ENCODE measurements at places on chromosomes 1 and 21.
A peak's percentile ranks its signal among the peaks of the same experiment; 100 is the strongest.

DNA sequence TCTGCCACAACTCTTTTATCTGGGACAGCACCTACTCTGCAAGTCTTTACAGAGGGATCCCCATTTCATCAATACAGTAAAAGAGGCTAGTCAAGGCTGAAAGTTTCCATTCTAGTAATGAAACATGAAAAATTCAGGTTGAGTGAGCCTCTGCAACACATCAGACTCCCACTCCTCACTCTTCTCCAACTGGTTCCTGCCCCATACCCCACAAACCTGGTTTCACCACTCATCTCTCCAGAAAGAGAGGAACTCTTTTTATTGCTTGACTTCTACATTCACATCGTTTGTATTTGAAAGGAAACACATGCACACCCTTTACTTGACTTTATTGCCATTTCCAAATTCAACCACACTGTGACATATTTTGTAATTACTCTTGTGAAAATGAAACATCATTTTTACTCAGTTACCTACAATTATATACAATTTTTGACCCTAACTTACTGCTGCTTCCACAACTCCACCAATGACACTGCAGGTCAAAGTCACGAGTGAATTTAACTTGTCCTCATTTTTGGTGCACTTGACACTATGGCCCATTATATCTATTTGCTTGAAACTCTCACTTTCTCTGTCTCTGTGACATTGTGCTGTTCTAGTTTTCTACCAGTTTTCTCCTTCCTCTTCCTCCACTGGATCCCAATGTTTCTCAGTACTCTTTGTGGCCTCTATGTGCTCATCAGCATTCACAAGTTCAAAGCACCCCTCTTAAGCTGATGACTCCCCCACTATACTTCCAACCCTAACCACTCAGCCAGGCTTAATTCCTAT is 8.0 kb downstream of the STX6 start:
- DNase-seq: no peak

- peak; percentile 55 for DNase-seq
Measured at GRCh38 chr21:42107881-42108553, 36.9 kb downstream of the UMODL1 start.

GRCh38 chr21:32508558-32508957 is 76.8 kb downstream of the TCP10L start:
- no peak for DNase-seq

DNA sequence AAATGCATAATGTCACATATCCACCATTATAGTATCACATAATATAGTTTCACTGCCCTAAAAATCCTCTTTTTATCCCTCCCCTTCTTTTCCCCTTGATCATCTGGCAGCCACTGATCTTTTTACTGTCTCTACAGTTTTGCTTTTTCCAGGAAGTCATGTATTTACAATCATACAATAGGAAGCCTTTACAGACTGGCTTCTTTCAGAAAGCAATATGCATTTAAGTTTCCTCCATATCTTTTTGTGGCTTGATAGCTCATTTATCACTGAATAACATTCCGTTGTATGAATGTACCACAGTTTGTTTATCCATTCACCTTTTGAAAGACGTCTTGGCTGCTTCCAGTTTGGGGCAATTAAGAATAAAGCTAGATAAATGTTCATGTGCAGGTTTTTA is 14.3 kb upstream of the WDTC1 start:
- DNase-seq: no peak

GRCh38 chr1:17119076-17119772 is at the start of gene PADI2:
Gene PADI2 (minus strand): TSS chr1:17119451. CDS start chr1:17119371, 80 bp downstream.
- peak; percentile 30 for DNase-seq

- no peak for DNase-seq
Measured at GRCh38 chr1:8396786-8397406, 79.0 kb downstream of the SLC45A1 start.

GRCh38 chr1:193633991-193634390 is 447.6 kb upstream of the B3GALT2 start:
- DNase-seq: no peak

- no peak for DNase-seq
Measured at GRCh38 chr1:116921301-116921885, 11.7 kb downstream of the PTGFRN start.

GRCh38 chr1:156438278-156438987 is 62.1 kb downstream of the MEF2D start:
- no peak for DNase-seq

GRCh38 chr1:14629363-14630014 is 31.0 kb downstream of the KAZN start:
- DNase-seq: no peak

DNA sequence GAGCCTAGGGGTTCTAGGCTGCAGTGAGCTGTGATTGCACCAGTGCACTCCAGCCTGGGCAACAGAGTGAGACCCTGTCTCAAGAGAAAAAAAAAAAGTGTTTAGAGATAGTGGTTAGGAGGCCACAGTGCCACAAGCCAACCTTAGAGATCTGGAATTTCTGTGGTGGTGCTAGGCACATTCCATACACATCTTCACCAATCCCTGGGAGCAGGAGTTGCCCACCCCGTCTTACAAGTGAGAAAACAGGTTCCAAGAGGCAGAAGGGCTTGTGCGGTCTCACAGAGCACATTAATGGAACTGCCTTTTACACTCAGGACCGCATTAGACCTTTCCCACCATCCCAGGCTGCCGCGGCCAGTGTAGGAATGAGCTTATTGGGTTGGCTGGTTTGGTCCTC is 93.2 kb downstream of the EPHB2 start:
- no peak for DNase-seq

- no peak for DNase-seq
Measured at GRCh38 chr1:223750730-223751570, 38.6 kb downstream of the CAPN2 start.

DNA sequence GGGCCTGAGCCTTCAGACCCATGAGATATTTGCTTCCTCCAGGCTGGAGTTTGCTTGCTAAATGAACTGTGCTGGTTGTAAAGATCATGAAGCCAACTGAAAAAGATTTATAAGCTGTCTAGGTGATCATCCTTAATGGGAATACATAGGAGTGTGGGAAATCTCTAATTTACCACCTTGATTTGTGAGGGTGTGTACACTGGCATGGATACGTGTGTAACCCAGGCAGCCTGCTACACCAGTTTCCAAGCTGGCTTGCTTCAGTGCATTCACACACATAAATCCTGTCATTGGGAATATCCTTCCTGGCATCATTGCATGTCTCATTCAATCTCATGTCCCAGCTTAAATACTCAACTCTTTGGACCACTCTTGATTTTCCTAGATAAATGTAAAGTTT is 57.6 kb upstream of the GNG12 start:
- DNase-seq: no peak

GRCh38 chr1:228031276-228031995 is 24.6 kb downstream of the WNT3A start:
- no peak for DNase-seq

- no peak for DNase-seq
Measured at GRCh38 chr21:34186109-34186719, 112.8 kb downstream of the MRPS6 start.

GRCh38 chr1:26828411-26828991 is 2.0 kb downstream of the ZDHHC18 start:
- DNase-seq: no peak

DNA sequence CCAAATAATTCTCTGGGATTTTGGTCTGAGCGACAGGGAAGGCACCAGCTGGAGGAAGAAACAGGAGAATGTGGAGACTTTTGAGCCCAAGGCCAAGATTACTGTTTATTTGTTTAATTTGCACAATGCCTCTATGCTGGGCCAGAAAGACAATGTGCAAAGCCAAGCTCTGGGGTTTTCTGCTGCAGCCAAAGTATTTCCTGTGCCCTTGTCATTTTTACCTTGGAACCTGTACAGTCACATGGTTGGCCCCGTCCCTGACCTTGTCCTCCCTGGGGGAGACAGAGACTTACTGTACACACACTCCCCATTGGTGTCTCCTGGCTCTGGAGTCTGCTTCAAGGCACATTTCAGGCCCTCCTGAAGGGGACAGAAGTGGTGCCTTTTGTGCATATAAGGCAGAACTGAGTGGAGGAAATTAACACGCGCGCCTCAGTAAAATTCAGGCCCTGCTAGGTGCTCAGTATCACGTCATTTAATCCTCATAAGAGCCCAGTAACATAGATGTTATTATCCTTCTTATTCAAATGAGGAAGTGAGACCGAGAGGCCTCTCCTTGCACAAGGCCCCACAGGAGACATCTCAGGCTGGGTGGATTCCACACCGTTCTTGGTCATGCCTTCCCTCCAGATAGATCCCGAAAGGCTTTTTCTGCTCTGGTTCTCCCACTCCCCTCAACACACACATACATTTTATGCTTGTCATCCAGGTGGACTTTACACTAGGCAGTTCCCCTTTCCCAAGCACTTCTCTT is 21.1 kb downstream of the C1orf115 start:
- DNase-seq: no peak

DNA sequence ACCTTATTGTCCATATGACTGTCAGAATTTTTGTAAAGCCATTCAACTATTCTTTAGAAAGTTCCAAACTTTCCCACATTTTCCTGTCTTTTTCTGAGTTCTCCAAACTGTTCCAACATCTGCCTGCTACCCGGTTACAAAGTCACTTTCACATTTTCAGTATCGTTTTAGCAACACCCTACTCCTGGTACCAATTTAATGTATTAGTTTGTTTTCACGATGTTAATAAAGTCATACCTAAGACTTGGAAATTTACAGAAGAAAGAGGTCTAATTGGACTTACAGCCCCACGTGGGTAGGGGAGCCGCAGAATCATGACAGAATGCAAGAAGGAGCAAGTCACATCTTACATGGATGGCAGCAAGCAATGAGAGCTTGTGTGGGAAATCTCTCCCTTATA is 867.8 kb downstream of the AMY1C start:
- no peak for DNase-seq

- no peak for DNase-seq
Measured at GRCh38 chr1:224338150-224338838, 8.3 kb upstream of the NVL start.

DNA sequence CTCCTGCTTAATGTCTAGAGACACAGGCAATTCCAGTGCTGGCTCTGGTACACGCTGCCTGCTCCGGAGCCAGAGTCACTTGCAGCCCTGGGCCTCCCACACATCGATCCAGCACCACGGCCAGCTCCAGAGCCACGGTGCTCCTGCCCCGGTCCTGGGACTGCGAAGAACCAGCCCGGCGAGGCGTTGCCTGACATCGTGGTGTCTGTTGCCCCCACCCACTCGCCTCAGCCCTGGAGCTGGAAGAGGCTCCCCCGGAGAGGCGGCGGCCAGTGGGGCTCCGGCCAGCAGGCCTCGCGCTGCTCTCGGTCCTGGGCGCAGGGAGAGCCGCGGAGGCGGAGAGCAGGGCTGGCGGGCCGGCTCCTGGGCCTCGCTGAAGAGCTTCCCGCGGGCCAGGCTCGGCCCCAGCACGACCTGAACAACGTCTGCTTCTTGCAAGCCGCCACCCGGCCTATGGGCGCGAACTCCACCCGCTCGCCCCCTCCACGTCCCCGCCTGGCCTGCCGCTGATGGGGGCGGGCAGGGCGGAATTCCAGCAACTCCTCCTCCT is 364.8 kb downstream of the CEP170 start:
- no peak for DNase-seq

DNA sequence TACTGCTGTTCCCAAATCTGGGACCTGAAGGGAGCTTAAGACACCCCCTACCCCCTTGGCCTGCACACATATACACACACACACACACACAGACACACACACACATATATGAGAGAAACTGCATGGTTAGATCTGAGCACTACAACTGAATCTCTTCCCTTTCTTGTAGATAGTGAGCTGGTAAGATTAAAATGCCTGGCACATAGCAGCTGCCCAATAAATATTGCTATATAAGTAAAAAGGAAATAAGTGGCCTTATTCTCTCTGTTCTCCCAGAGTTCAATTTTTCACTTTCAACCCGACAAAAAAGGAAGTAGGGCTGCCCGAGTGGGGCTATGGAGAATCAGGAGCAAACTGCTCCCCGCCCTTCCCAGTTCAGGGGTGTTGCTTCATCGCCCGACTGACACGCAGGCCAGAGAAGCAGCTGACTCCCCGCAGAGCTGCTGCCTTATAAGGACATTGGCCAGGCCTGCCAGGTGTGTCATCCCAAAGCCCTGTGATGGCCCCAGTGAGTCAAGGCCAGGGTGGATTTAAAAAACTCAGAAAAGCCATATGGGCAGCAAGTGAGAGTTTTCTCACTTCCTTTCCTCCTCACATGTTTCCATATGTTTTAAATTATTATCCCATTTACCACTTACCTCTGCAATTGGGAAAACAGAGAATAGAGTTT is 106.5 kb upstream of the SLC44A3 start:
- no peak for DNase-seq

GRCh38 chr1:8427986-8428385 is 110.1 kb downstream of the SLC45A1 start:
- DNase-seq: no peak

DNA sequence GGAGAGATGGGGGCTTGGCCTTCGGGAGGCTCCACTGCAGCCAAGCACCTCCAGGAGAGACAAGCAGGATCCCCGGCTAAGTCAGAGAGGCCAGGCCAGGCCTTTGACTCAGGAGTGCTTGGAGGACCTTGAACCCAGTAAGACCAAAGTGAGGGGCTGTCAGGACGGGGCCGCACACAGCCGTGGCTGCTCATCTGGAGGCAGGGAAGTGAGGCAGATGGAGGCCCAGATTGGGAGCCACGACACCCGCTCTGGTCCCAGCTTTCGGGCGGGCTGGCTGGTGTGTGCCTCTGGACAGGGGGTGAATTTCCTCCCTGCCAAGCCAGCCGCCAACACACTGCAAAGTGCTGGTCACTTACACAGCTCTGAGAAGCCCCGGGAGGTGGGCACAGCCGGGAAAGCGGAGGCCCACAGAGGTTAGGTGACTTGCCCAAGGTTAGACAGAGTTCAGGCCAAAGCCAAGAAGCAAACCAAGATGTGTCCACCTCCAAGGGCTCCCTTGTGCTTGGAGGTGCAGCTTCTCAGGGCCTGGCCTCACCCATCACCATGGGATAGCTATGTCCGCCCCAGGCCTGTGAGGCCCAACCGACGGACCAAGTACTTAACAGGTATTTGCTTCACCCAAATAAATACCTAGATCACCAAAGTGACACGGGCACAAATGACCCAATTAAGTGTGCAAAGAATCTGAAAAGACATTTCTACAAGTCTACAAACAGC is 58.3 kb downstream of the CHD5 start:
- no peak for DNase-seq

DNA sequence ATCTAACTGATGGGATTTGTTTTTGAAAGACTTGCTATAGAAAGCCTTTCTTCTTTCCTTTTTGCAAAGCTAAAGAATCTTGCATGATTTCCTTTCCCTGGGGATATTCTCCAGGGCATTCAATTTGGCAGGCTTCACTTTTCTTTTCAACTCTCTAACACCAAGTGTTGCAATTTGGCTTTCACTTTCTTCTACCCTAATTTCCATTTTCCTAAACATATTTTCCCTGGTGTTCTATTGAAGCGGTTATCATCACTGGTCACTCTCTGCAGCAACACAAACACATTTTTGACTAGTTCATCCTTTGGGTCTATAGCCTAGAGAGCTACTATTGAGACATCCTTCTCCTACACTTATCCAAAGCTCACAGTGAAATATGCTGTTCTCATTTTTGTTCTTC is 424.5 kb downstream of the NEGR1 start:
- no peak for DNase-seq

- no peak for DNase-seq
Measured at GRCh38 chr1:181742426-181742825, 259.1 kb downstream of the CACNA1E start.
